ENCODE measurements at places on chromosomes 4 and X.
A peak's percentile ranks its signal among the peaks of the same experiment; 100 is the strongest.

- no peak for DNase-seq
Measured at GRCh38 chrX:17635231-17635630, 102.1 kb upstream of the SCML1 start.

- DNase-seq, result no peak
Measured at GRCh38 chrX:39409246-39409917, 608.1 kb downstream of the MID1IP1 start.

GRCh38 chr4:141660880-141661279 is 24.5 kb downstream of the IL15 start:
- DNase-seq, result peak; percentile 32

GRCh38 chrX:6708041-6708440 is 173.1 kb upstream of the VCX3A start:
- DNase-seq, result no peak

GRCh38 chr4:75249739-75250138 is 264.5 kb downstream of the RCHY1 start:
- no peak for DNase-seq

DNA sequence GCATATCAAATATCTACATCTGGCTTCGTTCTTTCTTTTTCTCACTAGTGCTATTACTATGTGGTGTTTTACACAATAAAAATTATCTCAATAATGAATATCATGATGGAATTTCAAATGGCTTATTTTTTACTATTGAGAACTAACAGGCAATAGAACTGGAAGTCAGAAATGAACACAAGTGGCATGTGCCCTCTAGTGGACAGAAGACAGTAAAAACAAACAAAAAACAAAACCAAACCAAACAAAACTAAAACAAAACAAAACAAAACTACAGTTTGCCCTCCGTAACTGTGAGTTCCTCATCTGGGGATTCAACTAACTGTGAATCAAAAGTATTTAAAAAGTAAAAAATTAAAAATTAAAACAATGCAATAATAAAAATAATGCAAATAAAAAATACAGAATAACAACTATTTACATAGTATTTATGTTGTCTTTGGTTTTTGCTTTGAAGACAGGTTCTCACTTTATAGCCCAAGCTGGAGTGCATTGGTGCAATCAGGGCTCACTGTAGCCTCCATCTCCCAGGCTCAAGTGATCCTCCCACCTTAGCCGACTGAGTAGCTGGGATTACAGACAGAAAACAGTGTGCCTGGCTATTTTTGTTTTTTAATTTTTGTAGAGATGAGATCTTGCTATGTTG is 195.6 kb upstream of the TACR3 start:
- peak; percentile 11 for DNase-seq

- DNase-seq, result peak; percentile 49
Measured at GRCh38 chr4:103091601-103092223, 7.9 kb downstream of the BDH2 start.

DNA sequence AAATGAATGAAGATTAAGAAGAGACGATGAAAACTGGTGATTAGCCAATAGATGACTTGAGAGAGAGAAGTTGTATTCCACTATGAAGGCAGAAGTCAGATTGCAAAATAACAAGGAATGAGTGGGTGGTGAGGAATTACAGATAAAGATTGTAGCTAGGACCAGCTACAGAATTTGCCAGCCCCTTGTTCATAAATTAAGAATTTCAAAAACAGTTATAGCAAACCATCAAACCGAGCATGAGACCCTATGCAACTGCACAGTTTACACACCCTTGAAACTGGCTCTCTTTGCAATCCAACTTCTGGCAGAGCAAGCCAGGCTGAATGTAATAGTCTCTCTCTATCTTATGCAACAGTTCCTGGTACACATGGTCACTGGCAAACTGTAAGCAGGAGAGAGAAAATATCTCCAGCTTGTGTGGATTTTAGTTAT is 35.2 kb downstream of the STAP1 start:
- DNase-seq, result no peak

DNA sequence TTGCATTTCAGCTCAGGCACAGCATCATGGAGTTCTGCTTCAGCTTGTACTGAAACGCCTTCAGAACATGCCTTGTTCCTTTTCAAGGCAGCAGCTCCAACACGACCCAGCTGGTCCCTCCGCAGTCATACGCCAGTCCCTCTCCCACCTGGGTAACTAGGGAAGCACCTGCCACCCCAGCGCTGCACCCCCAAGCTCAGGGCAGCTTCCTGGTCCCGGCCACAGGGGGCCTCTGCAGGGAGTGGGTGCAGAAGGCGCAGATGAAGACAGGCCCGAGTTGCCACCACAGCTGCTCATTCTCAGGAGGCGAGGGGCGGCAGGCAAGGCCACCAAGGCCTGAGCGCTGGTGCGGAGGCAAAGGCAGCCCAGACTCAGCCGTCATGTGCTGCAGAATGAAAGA is 21.8 kb downstream of the WDR1 start:
- DNase-seq, result no peak

- peak; percentile 16 for DNase-seq
Measured at GRCh38 chr4:40038977-40039376, 17.7 kb upstream of the N4BP2 start.

DNA sequence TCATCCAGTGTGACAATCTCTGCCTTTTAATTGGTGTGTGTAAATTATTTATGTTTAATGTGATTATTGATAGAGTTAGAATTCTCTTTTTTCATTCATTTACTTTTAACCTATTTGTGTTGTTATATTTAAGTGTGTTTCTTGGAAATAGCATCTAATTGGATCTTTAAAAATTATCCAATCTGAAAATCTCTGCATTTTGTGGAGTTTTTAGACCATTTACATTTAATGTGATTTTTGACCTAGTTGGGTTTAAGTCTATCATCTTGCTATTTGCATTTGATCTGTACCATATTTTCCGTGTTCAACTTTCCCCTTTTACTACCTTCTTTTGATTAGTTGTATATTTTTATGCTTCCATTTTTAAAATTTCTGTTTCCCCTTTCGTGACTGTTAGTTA is 71.3 kb downstream of the TENM3 start:
- DNase-seq, result no peak

GRCh38 chr4:137253949-137254348 is 278.3 kb downstream of the PCDH18 start:
- peak; percentile 26 for DNase-seq

- DNase-seq, result no peak
Measured at GRCh38 chr4:56128213-56128612, 179.5 kb downstream of the CEP135 start.

DNA sequence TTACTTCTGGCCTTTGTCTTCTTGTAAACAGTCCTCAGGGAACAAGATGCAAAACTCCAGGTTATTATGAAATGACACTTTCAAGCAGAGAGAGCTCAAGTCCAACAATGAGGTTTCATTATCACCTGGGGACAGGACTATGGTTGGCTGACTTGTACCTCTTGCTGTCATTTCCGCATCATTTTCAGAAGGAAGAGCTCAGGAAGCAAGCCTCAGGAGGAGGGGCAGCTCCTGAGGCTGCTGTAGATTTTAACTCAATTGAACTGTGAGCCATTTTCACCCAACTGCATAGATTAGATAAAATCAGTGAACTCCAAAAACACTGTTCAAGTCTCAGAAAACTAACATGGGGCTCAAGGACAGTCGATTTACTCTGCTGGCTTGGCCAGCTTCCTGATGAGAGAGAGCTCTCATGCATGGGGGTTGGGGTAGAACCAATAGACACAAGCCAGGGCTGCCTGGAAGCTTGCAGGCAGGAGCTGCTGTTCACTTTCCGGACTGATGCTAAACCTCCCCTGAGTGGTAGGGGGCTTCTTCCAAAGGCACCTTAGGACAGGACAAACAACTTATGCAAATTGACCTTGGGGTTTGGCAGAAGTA is 23.6 kb downstream of the TMEM255A start:
- DNase-seq, result no peak

- DNase-seq, result no peak
Measured at GRCh38 chr4:65798498-65799127, 128.3 kb upstream of the EPHA5 start.

- no peak for DNase-seq
Measured at GRCh38 chr4:47829438-47829837, 8.4 kb downstream of the CORIN start.
